ENCODE measurements at places on chromosomes 3 and 15.

GRCh38 chr15:48105936-48106335, 14.9 kb upstream of the SLC24A5 start:
- no peak for DNase-seq

- no peak for DNase-seq
These were observed 19.8 kb downstream of the ST3GAL6 start for GRCh38 chr3:98782824-98783500.

DNA sequence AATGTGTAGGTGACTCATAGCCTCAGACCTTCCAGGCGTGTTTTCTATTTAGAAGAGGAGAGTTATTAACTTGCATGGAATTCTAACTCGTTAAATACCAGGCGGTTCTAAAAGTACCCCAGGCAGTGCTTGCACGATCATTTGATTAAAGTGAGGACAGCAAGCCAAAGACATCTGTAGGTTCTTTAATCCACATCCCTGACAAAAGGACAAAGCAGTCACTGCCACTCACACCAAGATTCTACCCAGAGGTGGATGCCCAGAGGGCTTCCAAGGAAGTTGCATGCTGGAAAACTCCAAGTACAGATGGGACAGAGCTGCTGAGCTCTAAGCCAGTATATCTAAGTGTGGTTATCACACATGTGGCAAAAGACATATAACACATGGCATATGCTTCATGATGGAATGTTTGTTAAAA, 372.1 kb downstream of the ROBO2 start:
- no peak for DNase-seq

DNA sequence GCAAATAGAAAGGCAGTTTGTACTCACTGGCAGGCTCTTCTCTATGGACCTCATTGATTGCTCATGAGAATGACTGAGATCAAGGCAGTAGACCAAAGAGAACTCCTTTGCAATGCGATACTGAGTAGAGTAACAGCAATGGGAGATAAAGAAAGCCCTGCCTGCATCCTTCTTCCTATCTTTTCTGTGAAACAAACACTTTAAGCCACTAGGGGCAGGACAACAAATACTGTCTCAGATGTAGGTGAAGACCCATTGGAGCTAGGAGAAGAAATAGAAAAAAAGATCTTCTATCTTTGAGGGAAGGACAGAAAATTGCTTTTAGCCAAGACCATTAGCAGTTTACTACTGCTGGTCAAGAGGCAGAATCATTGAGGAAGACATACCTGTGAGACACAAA, 117.6 kb upstream of the IGSF10 start:
- no peak for DNase-seq

DNA sequence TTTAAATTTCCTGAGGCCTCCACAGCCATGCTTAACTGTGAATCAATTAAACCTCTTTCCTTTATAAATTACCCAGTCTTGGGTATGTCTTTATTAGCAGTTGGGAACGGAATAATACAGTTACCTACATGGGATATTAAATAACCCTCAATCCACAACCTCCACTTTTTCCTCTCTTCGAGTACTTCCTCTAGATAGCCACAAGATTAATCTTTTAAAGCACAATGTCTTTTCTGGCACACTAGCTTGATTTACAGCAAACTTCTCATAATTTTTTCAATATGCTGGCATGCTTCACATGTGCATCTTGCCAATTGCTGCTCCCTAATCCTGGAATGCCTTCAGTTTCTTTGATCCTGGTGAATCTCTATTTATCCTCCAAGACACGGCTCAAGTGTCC, 92.2 kb downstream of the P2RY1 start:
- no peak for DNase-seq

GRCh38 chr3:49158103-49158709, 7.9 kb downstream of the CCDC71 start:
- peak; percentile 40 for DNase-seq

Measured in endothelial cell (in vitro differentiated cells).